WTC11 (cell line): ENCODE measurements at places on chromosomes 6 and 20.

- DNase-seq: no peak
- H3K4me3 ChIP-seq: no peak overlapping the region
- no peak overlapping the region for H3K27ac ChIP-seq
- no peaks in the 10 kb centered on the region for H3K4me1 ChIP-seq
- no peaks in the 10 kb centered on the region for H3K36me3 ChIP-seq
These were observed 1229.5 kb upstream of the MAP3K7 start for GRCh38 chr6:91816335-91816734.

DNA sequence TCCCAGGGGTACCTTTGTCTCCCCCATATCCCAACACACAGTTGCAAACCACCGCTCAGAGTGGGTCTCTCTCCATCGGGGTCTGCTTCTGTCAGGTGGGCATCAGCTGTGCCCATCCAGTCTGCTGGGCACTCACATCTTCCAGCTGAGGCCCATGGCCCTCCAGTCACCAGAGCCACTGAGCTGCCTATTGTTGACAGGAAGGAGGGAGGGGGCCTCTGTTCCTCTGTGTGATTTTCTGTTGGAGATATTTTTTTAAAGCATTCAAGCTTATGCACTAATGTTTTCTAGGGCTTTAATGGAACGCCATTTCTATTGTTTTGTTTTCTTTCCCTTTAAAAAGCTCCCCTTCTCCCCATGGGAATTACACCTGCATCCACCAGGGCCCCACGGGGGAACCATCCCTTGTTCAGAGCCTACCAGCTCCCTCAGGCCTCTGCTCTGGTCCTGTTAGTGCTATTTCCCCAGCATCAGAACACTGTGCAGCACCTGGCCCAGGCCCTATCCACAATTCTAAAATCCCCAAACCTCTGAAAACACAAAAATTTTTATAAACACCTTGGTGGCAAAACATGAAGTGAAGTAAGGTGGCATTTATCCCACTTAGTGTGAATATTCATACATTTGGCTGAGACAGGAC, 326.2 kb downstream of the CD83 start:
- no peak overlapping the region for H3K27ac ChIP-seq
- no peak overlapping the region for H3K4me3 ChIP-seq
- H3K36me3 ChIP-seq: peaks cover 21% of the 10 kb centered on the region
- no peaks in the 10 kb centered on the region for H3K27me3 ChIP-seq
- DNase-seq: no peak

DNA sequence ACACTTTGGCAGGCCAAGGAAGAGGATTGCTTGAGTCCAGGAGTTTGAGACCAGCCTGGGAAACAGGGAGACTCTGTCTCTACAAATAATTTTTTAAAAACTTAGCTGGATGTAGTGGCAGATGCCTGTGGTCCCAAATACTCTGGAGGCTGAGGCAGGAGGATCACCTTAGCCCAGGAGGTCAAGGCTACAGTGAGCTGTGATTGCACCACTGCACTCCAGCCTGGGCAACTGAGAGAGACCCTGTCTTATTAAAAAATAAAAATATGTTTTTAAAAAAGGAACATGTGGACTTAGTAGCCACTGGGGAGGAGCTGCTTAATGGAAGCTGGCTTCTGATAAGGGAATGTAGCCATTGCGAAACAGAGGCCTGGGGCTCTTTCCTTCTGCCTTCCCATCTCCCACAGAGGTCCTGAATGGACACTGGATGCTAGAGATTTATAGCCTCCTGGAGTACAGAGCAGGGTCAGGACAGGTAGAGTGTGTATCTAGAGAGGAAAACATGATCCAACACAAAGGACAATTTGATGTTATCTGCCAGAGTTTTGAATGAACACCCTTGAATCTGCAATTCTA, 21.7 kb upstream of the GMNN start:
- H3K4me1 ChIP-seq: 0 out of 2 replicates have a peak, but pooled peaks cover 2% of the 10 kb centered on the region
- no peak overlapping the region for H3K4me3 ChIP-seq
- no peaks in the 10 kb centered on the region for H3K27me3 ChIP-seq
- H3K36me3 ChIP-seq: no peaks in the 10 kb centered on the region
- DNase-seq: no peak

DNA sequence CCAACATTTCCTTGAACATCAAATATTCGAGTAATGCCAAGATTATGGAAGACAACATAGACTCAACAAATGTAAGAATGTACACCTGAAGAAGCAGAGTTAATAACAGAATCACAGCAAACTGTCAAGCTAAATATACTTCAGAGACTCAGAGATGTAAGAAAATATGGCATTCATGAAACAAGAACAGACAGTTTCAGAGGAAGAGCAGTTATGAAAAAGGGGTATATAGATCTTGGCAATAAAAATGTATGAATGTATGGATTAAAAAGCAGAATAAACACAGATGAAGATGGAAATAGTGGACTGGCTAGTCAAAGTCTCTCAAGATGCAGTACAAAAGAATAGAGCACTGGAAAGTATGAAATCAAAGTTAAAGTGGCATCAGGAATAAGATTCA, 18.4 kb downstream of the RRAGD start:
- DNase-seq: no peak
- no peaks in the 10 kb centered on the region for H3K36me3 ChIP-seq
- H3K27me3 ChIP-seq: no peaks in the 10 kb centered on the region; the same call in 1 of the 2 replicates
- H3K4me3 ChIP-seq: no peak overlapping the region
- no peak overlapping the region for H3K27ac ChIP-seq

DNA sequence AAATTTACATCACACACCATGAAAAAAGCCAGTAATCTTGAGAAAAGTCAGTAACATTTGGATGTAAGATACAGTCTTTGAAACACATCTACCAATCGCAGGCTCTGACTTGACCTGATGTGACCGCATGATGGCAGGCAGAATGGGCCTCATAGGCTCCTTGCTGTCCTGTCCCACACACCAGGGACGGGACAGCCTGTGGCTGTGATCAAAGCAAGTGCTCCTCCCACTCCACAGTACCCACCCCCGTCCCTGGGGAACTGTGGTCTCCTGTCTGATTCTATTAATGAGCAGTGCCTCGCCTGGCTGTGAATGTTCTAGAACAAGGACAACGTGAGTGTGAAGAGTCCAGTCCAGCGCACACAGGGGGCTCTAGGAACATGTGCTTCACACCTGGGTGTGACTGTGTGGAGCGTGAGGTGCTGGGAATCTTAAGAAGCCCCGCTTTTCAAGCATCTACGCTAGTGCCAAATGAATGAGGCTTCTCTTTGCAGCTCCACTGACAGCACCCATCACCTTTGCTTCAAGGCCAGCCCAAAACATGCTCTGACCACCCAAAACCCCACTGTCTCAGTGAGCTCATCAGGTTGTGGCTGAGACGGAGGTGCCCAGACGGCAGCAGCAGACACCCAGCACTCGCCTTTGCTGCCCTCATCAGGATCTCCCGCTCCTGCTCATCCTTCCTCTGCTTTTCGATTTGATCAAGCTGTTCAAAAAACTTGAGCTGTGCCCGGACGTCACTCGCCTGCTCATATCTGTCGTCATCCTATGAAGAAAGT, 67.1 kb downstream of the TAF4 start:
- no peak overlapping the region for H3K4me3 ChIP-seq
- no peak overlapping the region for H3K27ac ChIP-seq
- H3K27me3 ChIP-seq: no peaks in the 10 kb centered on the region
